CMK (cell line): ENCODE measurements at places on chromosomes 5 and 9.

DNA sequence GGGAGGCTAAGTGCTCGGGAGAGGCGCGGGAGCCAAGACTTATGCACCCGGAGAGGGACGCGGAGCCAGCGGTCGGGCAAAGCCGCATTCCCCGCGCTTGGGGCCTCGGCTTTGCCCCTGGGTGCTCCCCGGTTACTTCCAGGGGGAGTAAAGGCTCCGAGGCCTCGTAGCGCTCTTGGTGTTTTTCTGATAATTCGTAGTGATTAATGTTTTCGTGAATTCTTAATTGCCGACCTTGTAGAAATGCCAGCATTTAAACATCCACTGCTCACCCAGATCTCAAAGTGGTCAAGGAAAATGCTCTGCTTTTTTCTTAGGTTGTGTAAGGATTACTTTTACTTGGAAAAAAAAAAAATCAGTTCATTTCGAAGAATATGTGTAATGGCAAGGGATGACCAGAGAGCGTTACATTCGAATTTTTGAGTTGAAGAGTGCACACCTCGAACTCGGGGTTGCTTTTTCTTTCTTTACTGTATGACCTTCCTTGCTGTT lies 654 bp upstream of the TUT7 start:
- no peak for DNase-seq

DNA sequence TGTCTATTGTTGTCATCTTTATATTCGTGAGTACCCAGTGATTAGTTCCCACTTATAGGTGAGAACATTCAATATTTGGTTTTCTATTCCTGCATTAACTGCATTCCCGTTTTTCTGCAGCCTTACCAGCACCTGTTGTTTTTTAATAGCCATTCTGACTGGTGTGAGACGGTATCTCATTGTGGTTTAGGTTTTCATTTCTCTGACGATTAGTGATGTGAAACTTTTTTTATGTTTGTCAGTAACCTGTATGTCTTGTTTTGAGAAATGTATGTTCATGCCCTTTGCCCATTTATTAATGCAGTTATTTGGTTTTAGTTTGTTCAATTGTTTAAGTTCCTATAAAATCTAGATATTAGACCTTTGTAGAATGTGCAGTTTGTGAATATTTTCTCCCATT lies 546.0 kb upstream of the RORB start:
- DNase-seq = no peak

GRCh38 chr5:100761192-100761591 lies 141.9 kb downstream of the ST8SIA4 start:
- no peak for DNase-seq

GRCh38 chr5:168177831-168178450 lies 113.5 kb upstream of the WWC1 start:
- DNase-seq = no peak

DNA sequence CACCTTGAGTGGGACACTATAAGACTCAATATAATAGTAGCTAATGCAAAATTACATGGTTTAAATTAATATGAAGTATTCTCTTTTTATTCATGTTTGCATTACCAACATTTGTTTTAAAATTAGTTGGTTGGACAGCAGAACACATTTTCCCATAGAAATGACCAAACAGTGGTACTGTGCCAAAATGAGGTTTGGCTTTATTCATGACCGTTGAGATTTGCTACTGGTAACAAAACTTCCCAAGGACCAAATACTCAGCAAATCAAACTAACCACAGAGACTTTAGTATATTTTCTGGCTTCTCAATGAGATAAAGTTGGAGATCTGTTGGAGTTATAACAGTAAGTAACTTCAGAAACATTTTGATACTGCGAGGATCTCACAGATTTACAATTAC lies 637.8 kb upstream of the MEF2C start:
- DNase-seq = no peak

GRCh38 chr9:2181792-2182191 lies 166.6 kb downstream of the SMARCA2 start:
- no peak for DNase-seq

- DNase-seq = no peak
These were observed 13.6 kb upstream of the NEUROG1 start for GRCh38 chr5:135549413-135549812.

- DNase-seq = no peak
These were observed 89.4 kb downstream of the UHRF2 start for GRCh38 chr9:6502399-6502798.

DNA sequence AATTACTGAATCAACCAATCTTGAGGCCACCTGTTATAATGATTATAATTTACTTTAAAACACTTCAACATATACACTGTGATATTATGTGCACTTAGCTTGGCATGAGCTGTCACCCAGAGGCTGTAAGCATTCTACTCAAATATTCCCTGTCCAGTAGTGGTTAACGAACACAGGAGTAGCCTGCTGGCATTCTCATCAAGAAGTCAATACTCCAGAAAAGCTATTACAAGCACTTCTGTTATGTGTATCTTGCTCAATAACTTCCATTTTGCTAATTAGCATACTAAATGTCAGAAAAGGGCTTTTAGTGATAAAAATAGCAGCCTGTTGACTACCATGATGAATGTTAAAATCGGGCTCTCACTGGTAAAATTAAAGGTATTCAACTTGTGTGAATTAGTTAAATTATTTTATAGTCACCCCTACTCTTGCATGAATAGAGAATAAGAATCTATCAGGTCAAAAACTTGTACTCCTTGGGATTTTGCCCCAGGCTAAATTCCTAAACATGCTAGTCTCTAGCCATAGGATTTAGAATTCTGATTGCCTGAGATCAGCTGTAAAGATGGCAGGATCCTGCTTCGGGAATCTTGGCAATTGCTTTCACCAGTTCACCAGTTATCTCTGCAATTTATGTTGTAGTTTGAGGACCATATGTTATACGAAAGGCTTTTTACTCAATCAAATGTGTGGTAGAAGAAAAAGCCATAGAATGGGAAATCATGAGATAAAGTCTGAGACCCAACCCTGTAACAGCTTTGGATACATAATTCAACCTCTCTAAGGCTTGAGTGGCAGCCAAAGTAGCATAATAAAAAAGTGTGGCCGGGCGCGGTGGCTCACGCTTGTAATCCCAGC lies 43.4 kb upstream of the PAM start:
- no peak for DNase-seq
